CD8-positive, alpha-beta T cell (primary cell): ENCODE measurements at places on chromosomes 11 and 22. TPM values are rescaled to one million over a fixed set of nuclear protein-coding genes. Genes with fewer than 3 reads are reported as not detected.

Gene OR8D1
- total RNA-seq: not detected

Gene PIH1D2
- total RNA-seq: 0.35 TPM

Gene FGF4
- not detected for total RNA-seq

Gene MAP6
- not detected for total RNA-seq

Gene ADAMTS15
- not detected for total RNA-seq

Gene ZBTB16
- total RNA-seq: 15.3 TPM

Gene NXPE4
- total RNA-seq: not detected

Gene HYOU1
- 106 TPM for total RNA-seq

Gene TOLLIP
- 40.9 TPM for total RNA-seq

Gene DGCR6
- total RNA-seq: 20.0 TPM

Gene NXPE2
- not detected for total RNA-seq

Gene APOA4
- not detected for total RNA-seq

Gene PKP3
- total RNA-seq: 0.62 TPM

Gene RASGRP2
- 468 TPM for total RNA-seq

Gene NRXN2
- total RNA-seq: 0.17 TPM

Gene CD3D
- 244 TPM for total RNA-seq

Gene ESAM
- total RNA-seq: 0.69 TPM

Gene LDHAL6A
- not detected for total RNA-seq

Gene XKR3
- not detected for total RNA-seq

Gene NAP1L4
- 276 TPM for total RNA-seq

Gene VSIG2
- 0.65 TPM for total RNA-seq

Gene OR52E8
- not detected for total RNA-seq

Gene CDC42BPG
- 6.5 TPM for total RNA-seq

Gene VWCE
- total RNA-seq: 1.5 TPM

Gene ZNF195
- total RNA-seq: 29.1 TPM

Gene EXPH5
- 1.7 TPM for total RNA-seq

Gene OR4A16
- not detected for total RNA-seq

Gene MRGPRG
- total RNA-seq: not detected

Gene MAJIN
- not detected for total RNA-seq

Gene CDC42EP2
- total RNA-seq: 0.76 TPM

Gene GPR152
- not detected for total RNA-seq

Gene CSNK2A3
- total RNA-seq: not detected
